ENCODE measurements at places on chromosomes 4 and X.

DNA sequence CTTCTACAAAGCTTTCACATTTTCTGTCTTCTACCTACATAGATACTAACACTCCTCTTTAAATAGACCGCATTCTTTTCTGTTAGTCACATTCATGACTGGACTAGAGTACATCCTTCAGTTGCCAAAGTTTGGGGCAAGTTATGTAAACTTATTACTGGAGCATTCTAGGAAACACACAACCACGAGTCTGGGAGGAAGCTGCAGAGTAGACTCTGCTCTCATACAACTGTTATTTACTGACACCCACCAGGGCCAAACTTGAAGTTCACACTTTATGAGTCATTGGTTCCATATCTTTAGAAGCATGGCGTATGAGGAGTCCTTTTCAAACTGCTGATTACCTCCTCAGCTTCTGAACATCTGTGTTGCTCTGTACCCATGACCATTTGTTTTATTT lies 87.0 kb downstream of the RNF150 start:
- no peak for DNase-seq

- DNase-seq, result no peak
Observed at GRCh38 chr4:30495251-30495650, 224.9 kb upstream of the PCDH7 start.

GRCh38 chrX:40871385-40872082 lies 136.2 kb upstream of the MED14 start:
- no peak for DNase-seq

- no peak for DNase-seq
Observed at GRCh38 chr4:165138843-165139242, 26.2 kb upstream of the TMEM192 start.

- no peak for DNase-seq
Observed at GRCh38 chrX:10634392-10635161, 14.2 kb upstream of the MID1 start.

GRCh38 chr4:129929052-129929451 lies 833.1 kb downstream of the C4orf33 start:
- DNase-seq, result no peak
